ENCODE measurements at places on chromosomes 11 and 22. TPM values are rescaled to one million over a fixed set of nuclear protein-coding genes. Genes with fewer than 3 reads are reported as not detected.

The C11orf21 gene
- not detected for total RNA-seq

The PRG3 gene
- total RNA-seq: not detected

The ATXN10 gene
- 73.1 TPM for total RNA-seq

The FOSL1 gene
- 108 TPM for total RNA-seq

The TRIM34 gene
- total RNA-seq: 2.4 TPM

The INSC gene
- total RNA-seq: 3.5 TPM

The OR52J3 gene
- total RNA-seq: not detected

The RIMBP3C gene
- 0.15 TPM for total RNA-seq

The VPREB1 gene
- not detected for total RNA-seq
